ENCODE measurements at places on chromosomes 3 and 15.

GRCh38 chr3:128112357-128112968 is 11.1 kb downstream of the RUVBL1 start:
- DNase-seq = no peak

GRCh38 chr3:37955918-37956707 is 34.5 kb upstream of the VILL start:
- DNase-seq = no peak

DNA sequence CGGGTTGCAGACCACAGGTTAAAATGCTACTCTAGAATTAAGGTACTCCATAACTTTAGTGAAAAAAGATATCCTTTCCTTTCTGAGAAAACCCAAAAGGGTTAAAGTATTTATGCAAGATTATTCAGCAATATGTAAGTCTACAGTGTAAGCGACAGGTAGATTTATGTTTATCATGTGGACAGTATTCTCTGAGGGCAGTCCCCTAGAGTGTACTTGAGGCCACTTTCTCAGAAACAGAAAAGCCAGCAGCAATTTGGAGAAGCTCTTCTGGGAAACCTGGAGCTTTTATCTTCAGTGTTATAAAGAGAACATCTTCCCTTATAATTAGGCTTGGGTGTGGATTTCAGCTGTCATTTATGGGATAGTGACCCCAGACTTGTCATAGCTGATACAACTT is 8.9 kb downstream of the ST3GAL6 start:
- DNase-seq = no peak

DNA sequence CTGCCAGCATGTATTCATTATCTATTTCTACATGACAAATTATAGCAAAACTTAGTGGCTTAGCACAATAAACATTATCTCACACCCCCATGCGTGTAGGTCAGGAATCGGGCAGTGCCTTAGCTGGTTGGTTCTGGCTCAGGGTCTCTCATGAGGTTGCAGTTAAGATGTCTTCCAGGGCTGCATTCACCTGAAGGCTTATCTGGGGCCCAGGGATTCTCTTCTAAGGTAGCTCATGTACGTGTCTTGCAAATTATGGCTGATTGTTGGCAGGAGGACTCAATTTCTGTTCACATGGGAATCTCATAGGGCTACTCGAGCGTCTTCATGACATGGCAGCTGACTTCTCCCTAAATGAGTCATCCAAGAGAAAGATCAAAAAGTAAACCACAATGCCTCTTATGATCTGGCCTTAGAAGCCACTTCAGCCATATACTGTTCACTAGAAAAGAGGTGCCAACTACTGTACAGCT is 42.9 kb upstream of the TSC22D2 start:
- no peak for DNase-seq

DNA sequence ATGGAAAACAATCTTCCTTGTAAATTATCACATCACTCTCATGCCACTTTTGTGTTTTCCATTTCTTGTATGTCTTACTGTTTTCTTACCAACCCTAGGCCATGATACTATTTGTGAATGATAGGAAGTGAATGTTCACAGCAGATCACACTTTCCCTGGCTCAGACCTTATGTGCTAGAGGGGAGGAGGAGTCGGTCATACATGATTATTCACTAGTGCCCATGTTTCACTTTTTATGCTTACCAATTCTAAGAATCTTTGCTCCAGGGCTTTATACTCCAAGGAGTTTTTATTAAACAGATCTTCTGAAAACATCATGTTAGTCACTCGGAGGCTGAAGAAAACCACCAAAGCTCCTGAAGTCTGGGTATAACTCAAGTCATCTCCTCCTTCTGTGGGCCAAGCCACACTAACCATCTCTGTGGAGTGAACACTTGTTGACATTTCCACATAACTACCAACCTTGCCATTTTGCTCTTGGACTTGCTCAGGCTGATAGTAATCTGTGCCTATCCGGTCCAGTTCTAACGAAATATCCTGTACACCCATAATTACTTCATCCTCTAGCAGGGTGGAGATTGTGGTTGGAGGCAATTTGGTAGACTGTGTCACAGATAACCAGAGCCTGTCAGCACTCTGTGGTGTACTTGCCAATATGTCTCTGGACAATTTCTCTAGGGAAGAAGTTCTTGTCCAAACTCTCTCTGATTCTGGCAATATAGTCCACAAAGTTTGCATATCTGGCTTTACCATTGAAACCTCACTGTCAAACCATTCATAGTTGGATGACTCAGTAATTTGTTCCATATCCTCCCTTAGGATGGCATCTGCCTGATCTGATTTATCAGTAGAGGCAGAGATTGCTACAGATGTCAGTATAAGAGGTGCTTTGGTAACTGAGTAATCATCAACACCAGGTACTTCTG is 76.8 kb downstream of the IMPG2 start:
- DNase-seq = no peak

DNA sequence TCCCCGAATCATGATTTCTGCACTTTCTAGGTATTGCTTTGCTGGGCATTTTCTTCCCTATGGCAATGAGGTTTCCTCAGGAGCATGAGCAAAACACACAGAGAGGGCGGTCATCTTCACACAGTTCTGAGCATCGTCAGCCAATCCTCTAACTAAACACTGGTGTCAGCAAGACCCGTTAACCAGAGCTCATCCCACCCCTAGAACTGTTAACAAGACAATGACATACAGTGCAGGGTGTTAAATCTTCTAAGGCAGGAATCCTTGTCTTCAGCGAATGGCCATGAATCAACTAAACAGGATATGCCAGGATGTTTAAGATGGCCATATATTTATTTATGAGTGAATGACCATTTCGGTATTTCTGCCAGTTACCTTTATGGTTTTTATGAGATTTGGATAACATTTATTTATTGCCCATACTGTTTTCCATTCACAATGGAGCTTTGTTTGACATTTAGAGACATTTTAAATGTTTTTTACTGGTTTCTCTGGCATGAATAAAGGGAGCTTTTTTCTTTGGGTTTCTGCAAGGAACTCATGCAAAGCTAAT is 411.5 kb upstream of the PROK2 start:
- DNase-seq = no peak

GRCh38 chr3:127887321-127887720 is 27.7 kb upstream of the KBTBD12 start:
- DNase-seq = no peak

DNA sequence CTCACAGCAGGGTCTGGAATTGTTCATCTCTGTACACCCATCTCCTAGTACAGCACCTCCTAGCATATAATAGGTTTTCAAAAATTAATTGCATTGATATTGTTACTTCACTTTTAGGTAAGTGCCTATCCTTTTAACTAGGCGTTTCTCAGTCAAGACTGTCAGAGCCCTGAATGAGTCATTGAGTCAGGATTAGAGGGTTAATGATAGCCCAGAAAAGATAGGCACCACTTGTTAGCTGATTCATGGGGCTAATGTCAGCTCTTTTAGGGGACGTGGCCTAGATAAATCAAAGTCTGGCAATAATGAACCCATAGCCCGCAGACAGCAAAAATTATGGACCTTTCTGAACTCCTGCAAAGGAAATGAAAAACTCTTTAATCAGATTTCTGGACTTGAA is 42.9 kb downstream of the TIMP4 start:
- DNase-seq = no peak

DNA sequence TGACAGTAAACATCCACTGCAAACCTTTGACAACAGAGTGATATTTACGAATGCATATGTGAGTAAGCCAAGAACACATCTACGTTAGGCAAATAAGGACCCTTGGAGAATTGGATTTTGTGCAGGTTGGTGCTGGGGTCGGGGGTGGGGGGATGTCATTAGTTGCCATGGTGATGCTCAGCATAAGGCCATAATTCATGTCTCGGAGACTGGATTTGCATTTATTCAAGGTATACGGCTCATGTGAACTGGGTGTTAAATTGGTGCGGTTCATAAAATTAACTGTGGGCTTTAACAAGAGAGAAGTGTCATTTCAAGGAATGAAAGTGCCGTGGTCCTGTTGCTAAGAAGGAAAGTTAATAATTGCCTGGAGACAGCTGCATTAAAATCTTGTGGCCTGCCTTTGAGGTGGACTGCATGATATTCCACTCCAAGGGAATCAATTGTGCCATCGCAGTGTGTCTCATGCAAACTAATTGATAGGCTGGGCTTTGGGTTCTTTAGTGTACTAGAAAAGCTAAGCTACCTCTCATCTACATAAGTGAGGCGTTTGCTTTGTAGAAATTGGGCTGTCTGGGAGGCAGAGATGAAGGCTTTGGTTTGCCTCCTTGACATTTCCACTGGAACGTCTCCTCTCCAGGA is 228.9 kb upstream of the FEZF2 start:
- DNase-seq = no peak

GRCh38 chr3:110210086-110210660 is 861.4 kb upstream of the NECTIN3 start:
- DNase-seq = no peak

DNA sequence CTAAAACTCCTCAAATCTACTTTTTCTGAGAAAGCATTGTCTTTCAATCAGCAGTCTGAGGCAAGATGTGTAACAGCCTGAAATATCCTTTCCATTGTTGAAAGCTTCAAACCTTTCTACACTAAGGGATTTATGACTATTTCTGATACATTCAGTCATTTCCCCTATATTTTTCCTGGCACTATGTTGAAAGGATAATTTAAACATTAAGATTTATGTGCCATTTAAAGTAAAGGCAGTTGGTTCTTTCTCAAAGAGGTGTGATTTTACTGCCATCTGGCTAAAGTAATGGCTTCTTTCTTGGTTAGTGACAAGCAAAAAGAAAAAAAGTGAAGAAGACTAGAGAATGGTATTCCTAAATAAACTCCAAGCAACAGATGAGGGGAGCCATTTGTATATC is 249.6 kb upstream of the COL8A1 start:
- DNase-seq = no peak

DNA sequence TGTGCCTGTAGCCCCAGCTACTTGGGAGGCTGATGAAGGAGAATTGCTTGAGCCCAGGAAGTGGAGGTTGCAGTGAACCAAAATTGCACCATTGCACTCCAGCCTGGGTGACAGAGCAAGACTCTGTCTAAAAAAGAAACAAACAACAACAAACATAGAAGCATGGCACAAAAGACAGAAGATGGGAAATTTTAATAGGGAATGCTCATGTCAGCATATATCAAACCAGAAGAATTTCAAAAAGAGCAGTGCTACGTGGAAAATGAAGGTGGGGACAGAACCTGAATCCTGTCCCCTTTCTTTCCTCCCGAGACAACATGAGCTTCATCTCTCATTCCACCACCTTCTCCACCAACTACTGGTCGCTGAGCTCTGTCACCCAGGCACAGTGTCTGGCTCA is 46.3 kb upstream of the MFGE8 start:
- no peak for DNase-seq

DNA sequence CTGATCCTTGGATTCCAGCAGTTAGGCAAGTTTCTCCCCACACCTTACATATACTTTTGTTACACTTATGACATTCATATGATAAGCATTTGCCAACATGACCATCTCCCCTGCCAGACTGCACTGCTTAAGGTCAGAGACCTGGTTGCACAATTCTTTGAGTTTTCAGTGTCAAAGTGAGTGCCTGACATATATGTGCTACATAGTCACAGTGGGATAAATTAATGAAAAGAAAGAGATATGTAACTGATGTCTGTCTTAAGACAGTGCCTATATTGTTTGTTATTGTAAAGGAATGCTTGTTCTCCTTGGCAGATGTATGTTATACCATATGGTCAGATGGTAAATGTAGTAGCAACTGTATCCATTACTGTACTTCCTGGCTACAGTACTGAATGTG is 3.5 kb upstream of the DCUN1D1 start:
- DNase-seq = no peak

GRCh38 chr15:38002883-38003477 is 68.5 kb downstream of the TMCO5A start:
- no peak for DNase-seq

GRCh38 chr3:44926921-44927320 is 49.1 kb downstream of the ZDHHC3 start:
- DNase-seq = no peak

GRCh38 chr3:28347374-28348264 is 902 bp upstream of the ZCWPW2 start:
- DNase-seq = no peak

DNA sequence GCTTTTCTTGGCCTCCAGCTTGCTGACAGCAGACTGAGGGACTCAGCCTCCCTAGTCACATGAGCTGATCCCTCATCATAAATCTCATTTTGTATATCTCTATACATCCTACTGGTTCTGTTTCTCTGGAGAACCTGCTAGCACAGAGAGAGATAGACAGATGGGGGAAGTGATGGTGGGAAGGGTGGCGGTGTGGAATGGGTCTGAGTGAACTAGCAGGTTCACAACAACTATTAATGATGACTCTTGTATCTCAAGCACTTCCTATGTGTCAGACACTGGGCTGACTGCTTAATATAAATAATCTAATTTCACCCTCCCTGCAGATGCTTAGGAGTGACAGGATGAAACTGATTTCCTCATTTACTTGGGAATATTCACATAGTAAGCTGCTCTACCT is 106.9 kb upstream of the TLE3 start:
- DNase-seq = no peak

DNA sequence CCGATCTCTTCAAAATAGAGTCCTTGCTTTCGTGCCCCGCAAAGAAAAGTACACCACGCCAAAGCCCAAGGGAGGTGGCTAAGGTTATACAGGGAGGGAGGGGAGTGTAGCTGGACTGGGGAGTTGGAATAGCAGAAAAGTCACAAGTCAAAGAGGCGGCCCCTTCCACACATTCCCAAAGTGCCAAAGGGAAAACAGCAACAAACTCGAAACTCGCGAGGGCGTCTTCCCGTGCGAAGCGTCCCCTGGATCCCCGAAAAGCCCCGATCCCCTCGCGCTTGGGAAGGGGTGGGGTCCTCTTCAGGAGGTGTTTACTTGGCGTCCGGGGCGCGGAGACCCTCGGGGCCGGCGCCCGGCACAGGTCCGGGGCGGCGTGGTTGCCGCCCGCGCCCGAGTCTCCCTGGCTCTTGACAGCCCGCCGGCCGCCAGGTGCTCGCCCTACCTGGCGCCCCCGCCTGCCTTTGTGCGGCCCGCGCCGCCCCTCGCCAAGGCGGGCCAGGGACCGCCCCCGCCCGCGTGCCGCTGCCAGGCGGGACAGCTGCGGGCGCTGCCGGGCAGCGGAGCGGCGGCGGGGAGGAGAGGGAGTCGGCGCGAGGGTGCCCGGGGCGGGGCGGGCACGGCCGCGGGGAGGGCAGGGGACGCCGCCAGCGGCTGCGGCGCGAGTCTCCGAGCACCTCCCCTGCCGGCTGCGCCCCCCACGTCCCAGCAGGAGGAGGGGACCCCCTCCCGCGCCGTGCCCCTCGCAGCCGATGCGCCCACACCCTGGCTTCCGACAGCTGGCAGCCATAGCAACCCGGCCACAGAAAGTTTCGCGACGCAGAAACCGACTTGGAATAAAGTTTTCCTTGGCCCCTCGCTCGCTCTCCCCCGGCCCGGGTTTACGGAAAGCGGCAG is 966 bp downstream of the MYO1E start:
- no peak for DNase-seq

DNA sequence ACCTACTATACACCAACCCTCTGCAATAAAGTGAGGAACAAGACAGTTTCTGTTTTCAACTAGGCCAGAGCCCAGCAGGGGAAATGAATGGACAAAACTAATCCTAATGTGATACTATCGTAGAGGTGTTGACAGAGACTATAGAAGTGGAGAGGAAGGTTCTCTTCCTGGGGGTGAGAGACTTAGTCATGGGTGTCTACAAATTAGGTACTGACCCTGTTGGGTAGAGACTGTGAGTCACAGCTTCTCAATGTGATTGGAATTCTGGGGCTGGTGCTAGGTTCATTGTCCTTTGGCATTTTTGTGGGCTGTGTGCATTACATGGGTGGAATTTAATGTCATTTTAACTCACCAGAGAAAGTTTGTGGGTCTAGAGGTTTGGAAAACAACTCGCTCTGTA is 79.3 kb downstream of the ADAMTSL3 start:
- DNase-seq = no peak

- no peak for DNase-seq
These were observed 32.5 kb downstream of the OR5H15 start for GRCh38 chr3:98199020-98199419.

All from DMS 273 treated with DMSO at 0.1 percent for 48 hours (cell line).